K562 (cell line): ENCODE measurements at places on chromosomes 5 and 9. TPM values are rescaled to one million over a fixed set of nuclear protein-coding genes. Genes with fewer than 3 reads are reported as not detected.

Gene ANKRD18A
- 0.76 and 1.9 TPM in 2 replicates for total RNA-seq

Gene RLN2
- not detected in 2 replicates for total RNA-seq

Gene IL5
- total RNA-seq, result not detected in 2 replicates

Gene FCN1
- total RNA-seq, result not detected in 2 replicates

Gene KIF24
- 4.7 and 5.0 TPM in 2 replicates for total RNA-seq

Gene CCNO
- total RNA-seq, result 3.1 and 3.2 TPM in 2 replicates

Gene LIFR
- total RNA-seq, result 3.4 and 3.7 TPM in 2 replicates

Gene PPP2CA
- 190 and 194 TPM in 2 replicates for total RNA-seq

Gene PCDHGA12
- 0.13 TPM in 1 of 2 replicates, not detected in the other for total RNA-seq

Gene SIT1
- total RNA-seq, result 0.16 TPM in 1 of 2 replicates, not detected in the other

Gene REEP2
- total RNA-seq, result 0.44 and 0.63 TPM in 2 replicates

DNA sequence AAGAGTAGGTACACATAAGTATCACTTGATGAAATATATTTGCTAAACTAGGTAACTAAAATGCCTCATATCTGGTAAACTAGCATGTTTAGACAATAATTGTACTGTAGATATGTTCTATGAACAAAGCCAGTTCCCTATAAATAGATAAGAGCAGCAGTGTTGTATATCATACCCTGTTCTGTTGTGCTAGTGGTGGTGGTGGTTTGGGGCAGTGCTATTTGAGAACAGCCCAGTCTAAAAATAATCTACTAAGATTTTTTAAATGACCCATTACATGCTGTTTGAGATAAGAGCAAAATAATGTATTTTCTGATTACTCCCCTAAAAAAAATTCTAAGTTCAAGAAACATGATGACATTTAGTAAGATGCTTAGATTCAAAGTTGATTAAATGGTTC, 829.2 kb upstream of the DMAC1 start:
- no peak overlapping the region for H3K4me3 ChIP-seq
- no peaks in the 10 kb centered on the region for H3K36me3 ChIP-seq
- no peaks in the 10 kb centered on the region for H3K27me3 ChIP-seq
- no peak overlapping the region for H3K27ac ChIP-seq
- no peaks in the 10 kb centered on the region for H3K4me1 ChIP-seq
- no peak for DNase-seq

GRCh38 chr5:17723876-17724275, 89.6 kb downstream of the TAF11L14 start:
- H3K36me3 ChIP-seq, result no peaks in the 10 kb centered on the region
- H3K4me1 ChIP-seq, result no peaks in the 10 kb centered on the region
- H3K27me3 ChIP-seq, result no peaks in the 10 kb centered on the region
- H3K4me3 ChIP-seq, result no peak overlapping the region
- DNase-seq, result no peak

- no peak for DNase-seq
Measured at GRCh38 chr9:13991395-13991794, 322.5 kb downstream of the NFIB start.

- no peaks in the 10 kb centered on the region for H3K36me3 ChIP-seq
- peaks cover 7% of the 10 kb centered on the region; the same call in 2 of the 3 replicates for H3K27me3 ChIP-seq
- no peak overlapping the region for H3K4me3 ChIP-seq
Measured at GRCh38 chr5:180138976-180139730, 67.6 kb upstream of the RNF130 start.

DNA sequence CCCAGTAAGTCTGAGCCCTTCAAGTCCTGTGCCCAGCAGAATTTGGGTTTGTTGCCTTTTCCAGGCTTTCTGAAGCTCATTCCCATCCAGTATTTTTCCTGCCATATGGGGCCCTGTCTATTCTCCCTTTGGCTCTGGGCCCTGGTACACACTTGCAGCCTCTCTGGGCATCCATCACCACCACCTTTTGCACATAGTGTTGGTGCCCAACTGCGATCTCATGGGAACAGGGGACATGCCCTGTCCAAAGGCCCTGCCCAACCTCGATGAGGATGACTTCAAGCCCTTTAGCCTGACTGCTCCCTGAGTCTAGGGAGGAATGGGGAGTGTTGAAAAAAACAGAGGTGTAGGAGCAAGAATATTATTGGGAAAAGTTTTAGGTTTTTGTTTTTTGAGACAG, 11.5 kb downstream of the RGS3 start:
- no peak overlapping the region for H3K27ac ChIP-seq
- no peaks in the 10 kb centered on the region for H3K36me3 ChIP-seq
- H3K4me3 ChIP-seq, result no peak overlapping the region
- no peak for DNase-seq

DNA sequence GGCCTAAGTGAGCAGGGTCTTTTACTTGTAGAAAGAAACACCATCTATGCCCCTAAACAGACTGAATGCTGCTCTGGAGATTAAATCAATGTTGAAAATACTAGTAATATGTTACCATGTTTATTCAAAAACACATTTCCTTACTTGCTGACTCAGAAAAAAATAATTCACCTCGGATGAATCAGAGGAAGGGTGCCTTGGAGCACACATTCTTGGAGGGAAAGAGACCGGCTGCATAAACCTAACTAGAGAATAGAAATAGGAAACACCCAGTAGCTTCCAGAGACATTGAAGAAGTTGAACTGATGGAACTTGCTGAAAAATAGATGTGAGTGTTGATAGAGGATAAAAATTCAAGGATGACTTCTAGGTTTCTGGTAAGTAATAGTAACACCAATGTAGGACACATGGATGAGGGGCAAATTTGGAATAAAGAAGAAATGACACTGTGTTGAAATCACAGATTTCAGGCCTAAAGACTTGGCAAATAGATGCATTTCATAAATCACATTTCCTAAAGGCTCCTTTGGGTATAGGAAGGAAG, 76.9 kb upstream of the MINAR2 start:
- H3K27ac ChIP-seq, result no peak overlapping the region
- H3K4me3 ChIP-seq, result no peak overlapping the region
- DNase-seq, result no peak
- no peaks in the 10 kb centered on the region for H3K27me3 ChIP-seq
- no peaks in the 10 kb centered on the region for H3K4me1 ChIP-seq
- H3K36me3 ChIP-seq, result no peaks in the 10 kb centered on the region

DNA sequence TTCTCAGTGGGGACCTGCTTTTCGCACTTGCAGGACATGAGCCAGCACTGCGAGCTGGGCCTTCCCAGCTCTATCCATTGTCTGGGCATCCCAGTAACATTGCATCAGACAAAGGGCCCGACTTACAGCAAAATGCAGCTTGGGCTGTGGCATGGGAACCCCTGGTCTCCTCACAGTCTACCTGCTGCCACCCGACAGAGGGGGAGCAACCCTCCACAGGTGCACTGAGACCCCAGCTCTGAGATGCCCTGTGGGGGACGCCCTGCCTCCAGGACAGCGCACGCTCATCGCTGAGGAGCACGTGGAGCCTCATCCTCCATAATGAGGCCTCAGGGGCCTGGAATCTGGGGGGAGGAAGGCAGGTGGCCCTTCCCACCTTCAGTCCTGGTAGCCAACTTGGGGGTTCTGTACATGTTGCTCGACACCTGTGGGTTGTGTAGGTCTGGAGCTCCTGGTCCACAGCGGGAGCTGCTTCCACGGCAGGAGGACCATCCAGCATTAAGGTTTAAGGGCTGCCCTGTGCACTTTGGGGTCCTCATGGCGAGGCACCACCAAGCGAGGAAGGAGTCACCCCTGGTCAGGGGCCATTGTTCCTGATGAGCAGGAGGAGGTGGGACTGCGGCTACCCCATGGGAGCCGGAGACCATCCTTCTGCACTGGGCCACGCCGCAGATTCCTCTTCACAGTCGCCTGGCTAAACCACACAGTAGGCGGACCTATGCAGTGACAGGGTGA, 376.5 kb upstream of the IRX1 start:
- H3K4me1 ChIP-seq, result no peaks in the 10 kb centered on the region
- H3K27ac ChIP-seq, result no peak overlapping the region
- no peaks in the 10 kb centered on the region for H3K36me3 ChIP-seq
- H3K27me3 ChIP-seq, result peaks cover 6% of the 10 kb centered on the region; the same call in 1 of the 3 replicates

DNA sequence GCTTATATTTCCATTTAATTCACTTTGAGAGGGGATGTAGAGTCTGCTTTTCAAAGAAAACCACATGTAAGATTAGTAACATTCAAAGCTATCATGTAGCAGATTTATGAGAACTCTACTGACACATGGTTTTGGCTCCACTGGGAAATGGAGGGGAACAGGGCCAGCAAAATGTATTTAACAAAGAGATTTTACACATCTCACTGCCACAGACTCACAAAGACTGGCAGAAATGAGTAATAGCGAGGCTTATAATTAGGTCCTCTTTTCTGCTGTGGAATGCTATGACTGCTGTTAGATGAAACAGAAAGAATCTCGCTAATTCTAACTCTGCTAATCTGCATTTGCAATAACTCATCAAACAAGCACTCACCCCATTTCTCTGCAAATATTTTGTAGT, 4.5 kb downstream of the DAP start:
- no peak overlapping the region for H3K27ac ChIP-seq
- no peak overlapping the region for H3K4me3 ChIP-seq
- peaks cover 10% of the 10 kb centered on the region; the same call in 2 of the 3 replicates for H3K4me1 ChIP-seq
- DNase-seq, result no peak
- H3K27me3 ChIP-seq, result no peaks in the 10 kb centered on the region

DNA sequence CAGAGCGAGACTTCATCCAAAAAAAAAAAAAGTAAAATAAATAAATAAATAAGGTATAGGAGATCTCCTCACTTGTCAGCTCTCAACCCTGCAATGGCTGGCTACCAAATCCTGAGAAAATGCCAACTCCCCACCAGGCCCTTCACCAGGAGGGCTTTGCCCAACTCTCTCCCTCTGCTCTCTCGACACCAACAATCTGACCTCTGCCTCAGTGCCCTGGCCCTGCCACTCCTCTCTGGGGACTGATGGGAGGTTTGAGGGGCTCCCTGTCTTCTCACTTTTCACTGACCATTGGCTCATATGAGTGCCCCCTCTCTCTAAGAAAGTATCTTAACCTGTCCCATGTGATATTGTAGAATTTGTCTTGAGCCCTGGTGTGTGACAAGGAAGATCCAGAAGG, 52.6 kb upstream of the SH3PXD2B start:
- H3K27ac ChIP-seq, result no peak overlapping the region
- H3K4me3 ChIP-seq, result no peak overlapping the region
- H3K4me1 ChIP-seq, result no peaks in the 10 kb centered on the region
- no peaks in the 10 kb centered on the region; the same call in 2 of the 3 replicates for H3K27me3 ChIP-seq

- H3K27ac ChIP-seq, result no peak overlapping the region
- H3K27me3 ChIP-seq, result no peaks in the 10 kb centered on the region
- H3K4me1 ChIP-seq, result no peaks in the 10 kb centered on the region
Measured at GRCh38 chr9:119003201-119003611, 366.0 kb downstream of the BRINP1 start.

DNA sequence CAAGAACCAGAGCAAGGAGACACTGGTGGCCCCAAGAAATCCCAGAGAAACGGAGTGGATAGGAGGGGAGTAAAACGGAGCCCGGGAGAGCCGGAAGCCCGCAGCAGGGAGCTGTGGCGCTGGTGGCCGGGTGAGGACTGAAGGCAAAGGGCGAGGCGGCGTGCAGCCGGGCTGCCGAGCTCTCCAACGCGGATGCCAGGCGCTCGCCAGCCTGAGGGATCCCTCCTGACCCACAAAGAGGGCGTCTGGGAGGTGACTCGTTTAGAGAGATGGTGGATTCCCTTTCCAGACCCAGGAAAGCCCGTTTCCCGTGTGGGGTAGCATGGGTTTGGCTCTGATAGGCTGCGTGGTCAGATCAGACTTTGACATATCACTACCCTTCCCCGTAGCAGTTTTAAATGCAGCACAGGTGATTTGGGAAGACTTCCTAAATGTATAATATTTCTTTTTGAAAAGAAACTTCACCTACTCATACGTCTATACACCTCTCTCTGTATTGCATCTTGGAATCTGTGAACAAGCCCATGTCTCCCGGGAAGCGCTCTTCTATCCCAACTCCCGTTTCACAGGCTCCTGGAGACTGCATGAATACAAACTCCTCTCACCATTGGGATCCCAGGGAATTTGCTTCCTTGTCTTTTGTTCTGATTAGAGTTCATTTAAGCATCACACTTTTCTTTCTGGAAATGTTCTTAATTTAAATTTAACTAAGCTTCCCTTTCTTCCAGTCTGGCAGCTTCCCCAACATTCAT, 158.1 kb downstream of the C9orf152 start:
- no peaks in the 10 kb centered on the region for H3K4me1 ChIP-seq
- no peaks in the 10 kb centered on the region for H3K36me3 ChIP-seq
- H3K27ac ChIP-seq, result no peak overlapping the region
- peaks cover 9% of the 10 kb centered on the region; the same call in 1 of the 3 replicates for H3K27me3 ChIP-seq
- no peak for DNase-seq

DNA sequence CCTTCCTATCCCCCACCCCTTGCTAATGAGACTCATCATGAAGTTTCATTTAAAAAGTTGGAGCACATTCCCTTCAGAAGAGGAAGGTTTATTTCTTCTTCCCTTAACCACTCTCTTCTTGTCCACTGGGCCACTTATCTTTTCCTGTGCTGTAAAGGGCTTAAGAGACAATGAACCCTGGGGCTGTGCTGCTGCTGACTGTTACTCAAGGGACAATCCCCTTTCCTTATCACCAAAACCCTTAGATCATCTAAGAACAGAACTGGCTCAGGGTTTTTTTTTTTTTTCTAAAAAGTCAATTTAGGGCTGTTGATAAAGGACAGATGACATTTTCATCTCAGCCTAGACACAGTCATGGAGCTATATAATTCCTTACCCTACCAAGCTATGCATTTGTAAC, 29.6 kb downstream of the CAPSL start:
- no peak overlapping the region for H3K27ac ChIP-seq
- no peak overlapping the region for H3K4me3 ChIP-seq
- no peaks in the 10 kb centered on the region for H3K27me3 ChIP-seq
- H3K4me1 ChIP-seq, result no peaks in the 10 kb centered on the region
- H3K36me3 ChIP-seq, result no peaks in the 10 kb centered on the region
- DNase-seq, result no peak
